ENCODE measurements at places on chromosomes 3 and 15. TPM values are rescaled to one million over a fixed set of nuclear protein-coding genes. Genes with fewer than 3 reads are reported as not detected.

The NR1I2 gene
- 1.4 TPM for total RNA-seq

The TRPM1 gene
- not detected for total RNA-seq

The GALNT15 gene
- total RNA-seq, result 0.17 TPM

DNA sequence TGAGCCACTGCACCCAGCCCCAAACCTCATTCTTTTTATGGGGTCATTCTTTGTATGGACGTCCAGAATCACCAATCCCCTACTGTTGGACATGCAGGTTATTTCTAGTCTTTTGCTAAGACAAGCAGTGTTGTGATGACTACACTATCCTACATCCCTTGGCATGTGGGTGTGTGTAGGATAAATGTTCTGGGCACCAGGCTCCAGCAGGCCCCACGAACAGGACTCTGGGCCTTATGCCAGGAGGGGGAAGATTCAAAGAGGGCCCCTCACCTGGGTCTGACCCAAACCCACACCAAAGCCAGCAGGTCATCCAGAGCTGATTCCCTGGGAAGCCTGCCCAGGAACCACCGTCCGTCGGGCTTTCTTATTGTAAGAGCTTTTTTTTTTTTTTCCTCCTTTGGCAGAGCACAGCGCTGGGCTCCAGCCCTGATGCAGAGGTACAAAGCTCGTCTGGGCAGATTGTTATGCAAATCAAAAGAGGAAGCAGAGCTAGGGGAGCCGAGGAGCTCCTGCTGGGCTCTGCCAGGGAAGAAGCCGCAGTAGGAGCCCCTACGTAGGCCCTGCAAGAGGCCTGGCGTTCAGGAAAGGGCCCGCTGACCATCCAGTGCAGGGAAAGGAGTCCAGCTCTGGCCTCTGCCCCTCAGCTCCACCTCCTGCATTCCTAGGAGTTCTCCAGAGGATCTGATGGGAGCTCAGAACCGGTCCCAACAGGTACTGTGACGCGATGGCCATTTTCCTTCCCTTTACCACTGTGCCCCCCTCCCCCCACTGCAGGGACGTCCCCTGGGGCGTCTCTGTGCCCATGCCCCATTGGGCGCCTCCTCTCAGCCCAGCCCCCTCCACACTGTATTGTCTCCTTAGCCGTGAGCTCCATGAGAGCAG is 29.0 kb upstream of the FURIN start:
- no peak overlapping the region for H3K27ac ChIP-seq
- no peaks in the 10 kb centered on the region for H3K27me3 ChIP-seq
- H3K36me3 ChIP-seq, result no peaks in the 10 kb centered on the region
- no peak overlapping the region for H3K4me3 ChIP-seq
- DNase-seq, result no peak
- peaks cover 4% of the 10 kb centered on the region for H3K4me1 ChIP-seq

DNA sequence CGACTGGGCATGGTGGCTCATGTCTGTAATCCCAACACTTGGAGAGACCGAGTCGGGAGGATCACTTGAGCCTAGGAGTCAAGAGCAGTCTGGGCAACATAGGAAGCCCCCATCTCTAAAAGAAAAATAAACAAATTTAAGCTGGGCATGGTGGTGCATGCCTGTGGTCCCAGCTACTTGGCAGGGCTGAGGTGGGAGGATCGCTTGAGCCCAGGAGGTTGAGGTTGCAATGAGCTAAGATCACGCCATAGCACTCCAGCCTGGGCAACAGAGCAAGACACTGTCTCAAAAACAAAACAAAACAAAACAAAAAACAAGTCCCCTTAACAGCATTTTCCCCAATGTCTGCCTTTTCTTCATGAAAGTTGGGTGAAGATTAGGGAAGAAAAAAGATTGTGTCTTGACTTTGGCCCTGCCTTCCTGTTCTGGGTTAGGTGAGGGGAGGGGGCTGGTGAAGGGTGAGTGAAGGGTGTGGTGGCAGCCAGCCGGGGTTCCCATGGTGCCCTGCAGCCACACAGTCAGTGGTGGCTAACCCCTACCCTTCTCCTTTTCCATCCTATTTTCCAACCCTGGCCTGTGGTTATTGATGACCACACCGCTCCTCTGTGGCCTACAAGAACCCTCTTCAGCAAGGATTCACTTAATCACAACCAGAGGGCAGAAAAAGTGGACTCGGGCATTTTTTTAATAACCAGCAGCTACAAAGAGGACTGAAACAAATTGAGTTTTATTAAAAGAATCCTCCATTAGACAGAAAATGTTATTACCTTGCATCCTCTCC is 28.4 kb upstream of the SMAD3 start:
- no peak for DNase-seq
- H3K4me1 ChIP-seq, result peaks cover 31% of the 10 kb centered on the region
- H3K4me3 ChIP-seq, result no peak overlapping the region
- peaks cover 14% of the 10 kb centered on the region for H3K27me3 ChIP-seq

DNA sequence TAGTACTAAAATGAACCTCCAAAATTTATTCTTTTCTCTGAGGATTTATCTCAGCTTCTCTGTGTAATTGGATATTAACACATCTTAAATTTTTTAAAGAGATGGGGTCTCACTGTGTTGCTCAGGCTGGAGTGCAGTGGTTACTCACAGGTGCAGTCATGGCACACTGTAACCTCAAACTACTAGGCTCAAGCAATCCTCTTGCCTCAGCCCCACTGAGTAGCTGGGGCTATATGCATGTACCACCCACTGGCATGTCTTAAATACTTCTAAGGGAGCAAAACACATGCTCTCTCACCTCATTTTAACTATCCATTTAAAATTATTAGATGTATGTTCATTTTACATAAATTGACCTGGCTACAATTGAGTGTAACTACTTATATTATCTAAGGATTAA is 11.3 kb upstream of the TMEM87A start:
- H3K36me3 ChIP-seq, result no peaks in the 10 kb centered on the region
- no peak for DNase-seq
- H3K27me3 ChIP-seq, result no peaks in the 10 kb centered on the region
- no peaks in the 10 kb centered on the region for H3K4me1 ChIP-seq

DNA sequence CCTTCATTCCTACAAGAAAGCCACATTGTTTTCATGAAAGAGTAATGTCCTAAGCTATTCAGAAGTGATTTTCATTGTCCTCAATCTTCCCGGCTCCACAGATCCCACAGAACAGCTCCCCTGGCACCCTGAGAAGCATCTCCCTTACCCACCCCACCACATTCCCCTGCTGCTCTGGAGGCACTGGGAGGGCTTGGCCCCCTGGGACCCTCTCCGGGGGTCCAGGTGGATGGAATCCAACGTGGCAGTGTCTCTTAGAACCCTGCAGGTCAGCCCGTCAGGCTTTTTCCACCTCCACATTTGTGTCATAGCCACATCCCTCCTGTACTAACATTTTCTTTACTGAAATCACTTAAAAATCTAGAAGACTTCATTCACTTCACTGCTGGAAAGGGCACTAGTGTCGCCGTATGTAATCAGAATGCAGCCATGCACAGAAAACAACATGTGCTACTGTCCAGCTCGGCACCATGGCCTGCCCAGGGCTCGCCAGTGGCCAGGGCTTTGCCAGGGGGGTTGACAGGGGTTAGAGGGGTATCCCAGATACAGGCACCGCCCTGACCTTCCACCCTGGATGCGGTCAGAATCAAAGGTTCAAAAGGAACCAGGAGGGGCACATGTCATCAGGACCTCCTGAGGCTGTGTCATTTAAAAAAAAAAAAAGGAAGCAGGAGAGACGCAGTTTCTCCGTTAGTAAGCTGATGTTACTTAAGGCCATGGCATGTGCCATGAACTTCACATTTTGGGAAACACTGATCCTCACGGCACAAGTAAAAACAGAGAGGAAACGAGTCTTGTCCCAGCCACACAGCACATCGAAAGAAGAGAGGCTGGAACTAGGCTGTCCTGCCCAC is 106.3 kb downstream of the LSM3 start:
- H3K36me3 ChIP-seq, result no peaks in the 10 kb centered on the region
- no peak for DNase-seq
- H3K27ac ChIP-seq, result peak overlapping the region; percentile 21
- peaks cover 3% of the 10 kb centered on the region for H3K27me3 ChIP-seq

DNA sequence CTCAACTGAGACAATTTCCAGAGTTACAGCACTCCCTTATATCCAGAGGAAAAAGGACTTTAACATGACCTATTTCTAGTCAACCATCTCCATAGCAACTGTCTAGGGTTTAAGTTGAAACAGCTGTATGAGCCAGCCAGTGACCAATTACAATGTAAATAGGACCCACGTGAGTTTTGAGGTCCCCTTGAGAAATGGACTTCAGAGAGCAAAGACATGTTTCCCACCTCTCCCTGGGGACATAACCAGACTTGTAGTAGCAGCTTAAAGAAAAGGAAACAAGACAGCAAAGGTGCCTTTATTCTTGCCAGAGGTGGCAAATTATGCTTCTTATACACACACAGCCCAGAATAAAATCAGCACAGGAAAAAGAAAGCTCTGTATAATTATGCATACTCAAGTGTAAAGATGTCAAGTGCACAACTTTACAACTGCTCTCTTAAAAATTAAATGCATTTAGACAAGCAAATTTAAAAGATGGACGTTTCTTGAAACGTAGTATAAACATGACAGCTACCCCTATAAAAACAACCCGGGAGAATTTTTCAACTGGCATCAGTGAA is 40.2 kb downstream of the SUMF1 start:
- H3K4me3 ChIP-seq, result peak overlapping the region; percentile 69
- peak overlapping the region; percentile 82 for H3K27ac ChIP-seq
- peaks cover 34% of the 10 kb centered on the region for H3K4me1 ChIP-seq
- H3K27me3 ChIP-seq, result no peaks in the 10 kb centered on the region
